LHCN-M2 (cell line): ENCODE measurements at places on chromosomes 1 and 21. TPM values are rescaled to one million over a fixed set of nuclear protein-coding genes. Genes with fewer than 3 reads are reported as not detected.

DNA sequence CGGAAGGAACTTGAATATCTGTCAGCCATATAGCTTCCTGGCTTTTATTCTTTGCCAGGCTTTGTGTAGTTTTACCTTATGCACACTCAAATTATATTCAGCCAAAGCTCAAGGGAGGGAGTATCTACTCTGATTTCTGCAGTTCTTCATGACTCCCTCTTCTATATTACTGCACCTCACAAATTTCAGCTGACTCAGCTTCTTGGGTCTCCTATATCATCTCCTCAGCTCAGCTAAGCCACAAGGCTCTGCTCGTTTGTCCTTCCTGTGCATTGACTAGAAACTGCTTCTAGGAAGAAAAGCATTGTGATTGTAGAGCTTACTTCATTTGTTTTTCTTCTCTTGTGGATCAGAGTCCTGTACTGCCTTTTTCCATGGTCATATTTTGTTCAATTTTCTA is 37.4 kb downstream of the BTBD8 start:
- DNase-seq = no peak

DNA sequence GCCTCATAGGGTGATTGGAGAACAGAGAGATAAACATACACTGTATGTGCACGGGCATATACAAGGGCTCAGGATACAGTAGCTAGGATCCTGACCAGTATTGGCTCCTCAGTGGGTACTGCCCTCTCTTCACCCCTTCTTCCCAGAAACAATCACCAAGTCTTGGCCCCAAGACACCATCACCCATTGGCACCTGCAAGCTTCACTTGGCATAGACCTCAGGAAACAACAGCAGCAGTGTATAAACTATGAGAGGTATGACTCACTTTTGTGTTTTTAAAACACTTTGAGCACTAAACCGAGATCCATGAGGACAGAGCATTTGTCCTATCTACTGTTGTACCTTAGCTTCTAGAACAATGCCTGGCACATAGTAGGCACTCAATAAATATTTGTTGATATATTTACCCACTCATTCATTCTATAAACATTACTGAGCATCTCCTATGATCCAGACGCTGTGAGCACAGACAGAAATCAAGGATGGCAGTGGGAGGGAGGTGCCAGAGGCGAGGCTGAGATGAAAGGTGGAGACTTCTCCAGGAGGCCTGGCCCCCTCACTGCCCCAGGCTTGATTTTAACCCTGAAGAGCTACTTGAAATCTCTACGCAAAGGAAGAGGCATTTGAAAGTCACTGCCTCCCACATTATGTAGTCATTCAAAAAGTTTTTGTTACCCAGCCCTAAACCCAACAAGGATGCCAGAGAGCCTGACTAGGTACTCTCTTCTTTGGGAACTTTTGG is 95.2 kb downstream of the CAMK2N1 start:
- DNase-seq = no peak

- DNase-seq = peak; percentile 60
Observed at GRCh38 chr1:202998836-202999750, 8.1 kb upstream of the TMEM183A start.

- DNase-seq = no peak
Observed at GRCh38 chr1:235275223-235275622, 52.8 kb downstream of the ARID4B start.

The MEX3A gene
- 4.9 and 5.8 TPM in 2 replicates for total RNA-seq

GRCh38 chr1:96973605-96974004 is 252.0 kb downstream of the PTBP2 start:
- DNase-seq = peak; percentile 50
